T-helper 2 cell (primary cell): ENCODE measurements at places on chromosomes 4 and X.

DNA sequence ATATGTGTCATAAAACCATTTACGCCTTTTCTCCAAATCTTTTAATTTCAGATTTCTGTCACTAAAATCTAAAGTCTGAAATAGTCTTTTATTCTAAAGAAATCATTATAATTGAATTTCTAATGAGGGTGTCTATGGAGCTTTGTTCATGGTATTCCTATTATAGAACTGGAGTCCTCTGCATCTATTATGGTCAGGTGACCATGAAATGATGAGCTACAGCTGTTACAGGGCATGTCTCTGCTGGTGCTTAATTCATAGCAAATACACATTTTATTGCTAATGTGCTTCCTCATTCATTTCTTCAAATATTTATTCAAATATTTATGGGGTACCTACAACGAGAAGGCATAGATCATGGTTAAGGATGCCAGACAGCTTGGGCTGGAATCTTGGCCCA, 126.1 kb downstream of the NAA11 start:
- no peak for DNase-seq

DNA sequence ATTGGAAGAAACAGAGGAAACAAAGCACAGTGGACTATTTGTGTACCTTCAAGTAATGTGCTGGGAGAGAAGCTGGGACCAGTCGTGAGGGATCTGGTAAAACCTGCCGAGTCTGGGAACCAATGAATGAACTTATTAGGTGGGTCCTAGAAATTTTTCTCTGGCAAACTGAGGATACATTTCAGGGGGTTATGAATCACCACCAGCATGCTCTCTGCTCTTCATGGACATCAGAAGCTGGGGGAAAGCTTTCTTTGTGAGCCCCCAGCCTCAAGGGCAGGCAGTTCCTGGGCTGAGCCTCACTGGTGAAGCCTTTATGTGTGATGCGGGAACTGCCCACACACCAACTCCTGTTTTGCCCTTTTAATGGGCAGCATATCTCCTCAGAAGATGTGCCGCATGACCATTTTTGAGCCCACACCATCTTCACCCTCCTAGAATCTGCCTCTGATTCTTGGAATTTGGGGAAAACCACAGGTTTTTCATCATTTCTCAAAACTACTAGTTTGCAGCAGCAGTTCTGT, 95.4 kb upstream of the ENPP6 start:
- no peak for DNase-seq

- DNase-seq = no peak
Measured at GRCh38 chr4:3067473-3068001, 6.8 kb downstream of the HTT-AS start.

- no peak for DNase-seq
Measured at GRCh38 chr4:92529510-92529909, 225.7 kb downstream of the GRID2 start.

- no peak for DNase-seq
Measured at GRCh38 chrX:153491351-153491914, 3.3 kb upstream of the BGN start.

DNA sequence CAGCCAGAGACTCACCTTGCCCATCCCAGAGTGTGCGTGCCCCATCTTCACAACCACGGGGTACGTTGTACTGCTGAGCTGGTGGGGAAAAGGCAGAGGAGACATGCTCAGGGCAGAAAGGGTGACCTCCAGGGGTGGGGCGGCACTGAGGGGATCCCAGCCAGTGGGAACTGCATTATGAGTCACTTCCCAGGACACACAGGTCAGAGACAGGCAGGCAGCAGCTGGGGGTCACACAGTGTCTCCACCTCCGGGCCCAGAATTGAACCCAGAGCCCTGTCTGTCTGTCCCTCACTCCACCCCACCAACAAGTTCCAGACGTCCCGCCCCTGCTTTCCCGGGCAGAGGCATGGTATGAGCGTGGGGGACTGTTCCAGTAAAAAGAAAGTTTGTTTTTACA, 4.8 kb upstream of the TIMP1 start:
- DNase-seq = no peak

- DNase-seq = no peak
Measured at GRCh38 chr4:110867251-110867960, 244.5 kb upstream of the PITX2 start.

DNA sequence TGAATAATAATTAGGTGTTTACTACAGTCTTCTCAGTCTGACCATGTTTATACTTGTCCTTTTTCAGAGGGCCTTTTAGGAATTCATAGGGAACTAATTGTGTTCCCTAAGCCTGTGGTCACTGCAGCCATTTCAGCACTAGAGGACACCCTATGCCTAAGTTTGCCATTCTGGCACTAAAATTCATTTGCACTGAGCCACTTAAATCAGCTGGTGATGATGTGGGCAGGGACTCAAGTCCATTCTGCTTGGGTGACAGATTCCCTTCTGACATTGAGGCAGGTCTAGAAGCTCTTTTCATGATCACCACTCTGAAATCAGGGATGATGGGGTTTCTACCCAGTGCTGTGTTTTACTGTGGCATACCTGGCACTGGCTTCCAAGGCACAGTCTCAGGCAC, 1178.9 kb upstream of the DIAPH2 start:
- no peak for DNase-seq

GRCh38 chr4:118821590-118822293, 14.2 kb downstream of the SEC24D start:
- no peak for DNase-seq

- DNase-seq = no peak
Measured at GRCh38 chr4:158965226-158965625, 137.7 kb upstream of the RAPGEF2 start.

- DNase-seq = no peak
Measured at GRCh38 chr4:139461022-139461628, 7.2 kb downstream of the RAB33B start.

- DNase-seq = no peak
Measured at GRCh38 chrX:56564164-56564885, 898 bp downstream of the UBQLN2 start.

- no peak for DNase-seq
Measured at GRCh38 chrX:121161501-121161933, 114.1 kb downstream of the GLUD2 start.

- no peak for DNase-seq
Measured at GRCh38 chr4:146165840-146166239, 9.7 kb upstream of the LSM6 start.

DNA sequence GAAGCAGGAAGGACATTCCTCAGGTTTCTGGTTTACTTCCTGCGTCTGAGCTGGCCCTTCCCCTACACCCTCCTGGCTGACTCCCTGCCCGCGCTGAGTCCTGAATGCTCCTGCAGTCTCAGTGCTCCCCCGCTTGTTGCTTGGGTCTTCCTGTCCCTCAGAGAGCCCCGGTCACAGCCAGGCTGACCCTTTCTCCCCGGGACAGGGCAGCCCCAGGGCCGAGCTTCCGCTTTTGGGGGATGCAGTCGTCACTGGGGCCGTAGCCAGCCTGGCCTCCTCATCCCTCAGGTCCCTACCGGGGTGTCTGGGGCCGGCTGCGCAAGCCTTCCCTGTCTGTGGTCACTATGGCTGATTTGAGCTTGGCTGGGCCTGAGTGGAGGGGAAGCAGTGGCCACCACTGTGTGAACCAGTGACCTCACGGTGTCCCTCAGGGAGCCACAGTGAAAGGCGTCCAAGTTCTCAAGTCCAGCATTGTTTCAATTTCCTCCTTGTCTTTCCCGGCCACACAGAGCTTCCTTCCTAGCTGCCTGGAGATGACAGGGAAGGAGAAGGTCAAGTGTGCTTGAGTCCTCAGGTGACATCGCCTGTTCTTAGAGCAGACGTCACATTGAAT, 34.1 kb upstream of the ASMTL start:
- DNase-seq = no peak

DNA sequence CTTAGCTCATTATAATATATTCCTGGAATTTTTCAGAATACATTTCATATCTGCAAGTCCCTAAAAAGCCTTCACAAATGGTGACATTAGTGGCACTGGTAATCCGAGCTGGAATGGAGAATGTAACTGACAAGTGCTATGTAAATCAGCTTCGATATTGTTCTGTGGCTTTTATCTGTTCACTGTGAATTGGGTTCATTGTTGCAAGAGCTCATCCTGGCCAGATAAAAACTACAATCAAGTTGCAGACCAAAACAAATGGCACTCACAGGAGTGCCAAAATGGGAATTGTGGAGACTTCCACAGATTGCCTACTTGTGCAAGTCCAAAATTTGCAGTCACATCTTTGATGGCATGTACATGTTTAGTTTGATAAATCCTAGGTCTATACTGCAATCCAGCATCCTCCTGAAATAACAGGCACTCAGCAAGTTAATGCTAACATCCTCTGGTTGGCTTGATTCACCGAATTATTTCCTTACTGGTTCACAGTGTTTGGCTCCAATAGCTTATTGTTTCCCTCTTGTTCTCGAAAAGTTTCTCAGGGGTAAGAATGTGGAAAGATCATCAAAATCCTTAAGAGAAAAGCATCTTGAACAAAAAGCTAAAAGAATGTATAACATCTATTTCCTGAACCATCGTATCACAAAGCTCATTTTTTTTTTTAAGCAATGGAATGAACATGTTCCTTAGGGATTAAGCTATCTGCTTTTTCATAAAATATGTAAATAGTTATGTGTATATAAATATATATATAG, 904.9 kb downstream of the CENPC start:
- no peak for DNase-seq

DNA sequence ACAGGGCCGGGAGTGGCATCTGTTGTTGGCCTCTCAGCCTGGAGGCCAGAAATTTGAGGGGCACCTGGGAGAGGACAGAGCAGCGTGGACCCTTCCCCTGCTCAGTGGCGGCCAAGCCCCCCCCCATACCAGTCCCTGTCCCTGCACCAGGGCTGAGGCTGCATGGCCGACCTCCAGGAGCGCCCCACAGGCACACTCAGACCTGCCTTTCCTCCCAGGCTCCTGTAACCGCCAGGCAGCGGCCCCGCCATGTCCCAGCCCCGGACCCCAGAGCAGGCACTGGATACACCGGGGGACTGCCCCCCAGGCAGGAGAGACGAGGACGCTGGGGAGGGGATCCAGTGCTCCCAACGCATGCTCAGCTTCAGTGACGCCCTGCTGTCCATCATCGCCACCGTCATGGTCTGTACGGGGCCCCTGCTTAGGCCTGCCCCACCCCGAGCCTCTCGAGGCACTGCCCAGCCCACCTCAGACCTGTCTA, 15.3 kb downstream of the TMEM175 start:
- no peak for DNase-seq

DNA sequence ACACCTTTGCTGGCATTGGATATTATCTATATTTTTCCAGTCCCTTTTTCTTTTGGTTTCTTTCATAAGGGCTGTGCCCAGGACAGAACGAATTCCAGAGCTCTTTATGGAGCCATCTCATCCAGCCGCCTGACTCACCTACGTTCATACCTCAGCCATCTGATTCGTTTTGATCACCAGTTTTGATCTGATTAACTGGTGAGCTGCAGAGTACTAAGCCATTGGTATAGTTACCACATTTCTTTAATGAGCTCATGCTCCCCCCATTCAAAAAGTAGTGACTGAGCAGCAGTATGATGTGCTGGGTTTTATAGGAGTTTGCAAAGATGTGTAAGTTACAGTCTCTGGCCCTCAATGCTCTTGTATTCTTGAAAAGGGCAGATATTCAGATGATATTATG, 43.0 kb upstream of the CDKN2AIP start:
- DNase-seq = no peak
